Kidney (tissue), 22 donors: ENCODE measurements at places on chromosomes 7 and 10. TPM values are rescaled to one million over a fixed set of nuclear protein-coding genes. Genes with fewer than 3 reads are reported as not detected.

- no peak for DNase-seq
Observed at GRCh38 chr10:89887406-89887805, 186.0 kb downstream of the KIF20B start.

DNA sequence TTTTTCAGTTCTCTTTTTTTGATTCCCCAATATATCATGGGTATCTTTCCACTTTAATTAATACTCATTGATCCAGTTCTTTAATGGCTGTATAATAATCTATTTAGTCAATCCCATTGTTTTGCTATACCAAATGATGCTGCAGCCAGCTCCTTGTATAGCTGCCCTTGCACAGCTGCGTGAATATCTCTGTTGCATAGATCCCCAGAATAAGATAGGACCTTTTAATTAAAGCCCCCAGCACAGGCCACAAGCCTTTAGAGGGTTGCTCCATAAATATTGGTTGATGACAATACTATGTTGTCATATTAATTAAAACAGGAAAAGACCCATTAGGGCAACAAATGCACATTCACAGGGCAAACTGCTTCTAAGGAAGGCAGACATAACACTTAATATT, 57.9 kb downstream of the BUB3 start:
- no peak for DNase-seq

DNA sequence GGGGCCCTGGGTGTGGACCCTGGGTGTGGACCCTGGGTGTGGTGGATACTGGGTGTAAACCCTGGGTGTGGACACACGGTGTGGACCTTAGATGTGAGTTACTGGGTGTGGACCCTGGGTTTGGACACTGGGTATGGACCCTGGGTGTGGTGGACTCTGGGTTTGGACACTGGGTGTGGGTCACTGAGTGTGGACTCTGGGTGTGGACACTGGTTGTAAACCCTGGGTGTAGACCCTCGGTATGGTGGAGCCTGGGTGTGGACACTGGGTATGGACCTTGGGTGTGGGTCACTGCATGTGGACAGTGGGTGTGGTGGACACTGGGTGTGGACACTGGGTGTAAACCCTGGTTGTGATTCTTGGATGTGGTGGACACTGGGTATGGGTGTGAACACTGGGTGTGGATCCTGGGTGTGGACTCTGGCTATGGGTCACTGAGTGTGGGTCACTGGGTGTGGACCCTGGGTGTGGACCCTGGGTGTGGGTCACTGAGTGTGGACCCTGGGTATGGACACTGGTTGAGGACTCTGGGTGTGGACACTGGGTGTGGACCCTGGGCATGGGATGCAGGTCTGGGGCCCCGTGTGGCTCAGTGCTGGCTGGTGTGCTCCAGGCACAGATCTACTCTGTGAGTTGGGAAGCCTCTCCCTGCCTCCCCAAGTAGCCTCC, 356.2 kb downstream of the GLRX3 start:
- no peak for DNase-seq

DNA sequence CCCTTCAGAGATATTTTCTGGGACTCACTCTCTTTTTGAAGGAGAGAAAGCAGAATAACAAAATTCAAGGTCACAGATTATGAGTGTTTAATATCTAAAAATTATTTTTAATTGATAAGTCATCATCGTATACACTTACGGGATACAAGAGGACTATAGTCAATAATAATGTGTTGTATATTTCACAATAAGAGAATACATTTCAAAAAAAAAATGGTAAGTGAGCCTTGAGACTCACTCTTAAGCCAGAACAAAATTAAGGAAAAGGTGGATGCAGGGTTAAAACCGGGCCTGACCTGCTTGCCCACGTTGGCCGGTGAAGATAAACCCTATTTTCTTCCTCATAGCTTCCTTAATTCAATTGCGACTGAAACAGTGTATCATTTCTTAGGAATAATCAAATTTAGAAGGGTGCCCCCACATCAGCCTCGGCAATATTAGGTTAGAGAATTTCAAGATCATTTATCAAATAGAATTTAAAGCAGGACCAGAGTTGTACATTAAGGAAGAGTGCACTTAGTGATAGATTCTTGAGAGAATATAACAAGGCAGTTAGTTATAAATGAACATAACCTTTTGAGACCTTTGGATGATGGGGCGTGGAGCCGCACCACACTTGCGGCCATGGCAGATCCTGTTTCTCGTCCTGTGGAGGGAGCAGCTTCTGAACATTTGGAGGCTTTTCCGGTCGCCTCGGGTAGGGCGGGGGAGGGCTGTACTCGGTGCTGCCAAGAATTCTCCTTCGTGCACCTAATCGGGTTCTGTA, 321.8 kb downstream of the PAXIP1 start:
- no peak for DNase-seq

DNA sequence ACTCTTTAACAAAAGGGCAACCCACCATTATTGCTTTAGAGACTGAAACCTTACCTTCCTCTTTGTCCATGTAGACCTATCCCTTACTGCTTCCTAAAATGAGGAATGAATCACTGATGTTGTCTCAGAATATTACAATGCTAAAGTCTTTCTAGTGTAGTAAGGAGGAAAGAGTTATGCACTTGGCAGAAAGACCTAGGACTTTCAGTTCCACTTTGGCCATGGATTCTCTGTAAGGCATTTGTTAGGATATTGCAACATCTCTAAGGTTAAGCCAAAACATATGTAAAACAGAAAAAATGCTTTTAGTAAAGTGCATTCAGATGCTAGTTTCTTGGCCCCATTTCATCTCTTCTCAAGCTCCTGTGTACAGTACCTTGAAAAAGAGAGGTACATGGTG, 230.9 kb downstream of the PARD3 start:
- no peak for DNase-seq

DNA sequence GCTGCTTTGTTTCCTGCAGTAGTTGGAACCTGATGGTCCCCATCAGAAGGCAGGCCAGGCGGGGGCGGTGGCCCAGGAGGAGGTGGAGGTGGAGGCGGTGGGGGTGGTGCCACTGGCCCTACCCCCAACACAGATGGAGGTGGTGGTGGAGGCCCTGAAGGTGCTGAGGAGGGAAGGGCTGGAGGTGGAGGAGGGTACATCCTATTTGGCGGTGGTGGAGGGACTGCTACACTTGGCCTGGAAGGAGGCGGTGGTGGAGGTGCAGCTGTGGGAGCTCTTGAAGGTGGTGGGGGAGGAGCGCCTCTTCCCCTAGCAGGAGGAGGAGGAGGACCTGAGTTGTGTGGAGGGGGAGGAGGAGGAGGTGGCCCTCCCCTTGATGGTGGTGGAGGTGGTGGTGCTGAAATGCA, 36.8 kb downstream of the LMOD2 start:
- DNase-seq = no peak

- DNase-seq = no peak
Observed at GRCh38 chr10:104778371-104778770, 137.3 kb downstream of the SORCS3 start.

DNA sequence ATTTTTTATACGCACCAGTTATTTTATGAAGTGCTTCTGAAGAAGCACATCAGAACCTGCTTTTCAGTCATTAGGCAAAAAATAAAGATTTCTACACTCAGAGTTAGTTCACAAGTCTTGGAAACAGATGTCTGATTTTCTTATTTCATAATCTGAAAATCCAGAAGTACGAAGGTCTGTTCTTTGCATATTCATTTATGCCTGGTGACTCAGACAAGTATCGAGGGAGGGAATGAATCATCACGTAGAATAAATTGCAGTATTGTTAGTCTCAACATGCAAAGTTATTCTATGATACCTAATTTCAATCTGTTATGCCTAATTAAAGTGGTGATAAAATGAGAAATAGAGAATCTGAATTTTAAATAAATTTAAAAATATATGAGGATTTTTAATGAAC, 113.6 kb upstream of the SEM1 start:
- DNase-seq = no peak

GRCh38 chr10:100254191-100254590, 13.2 kb downstream of the CWF19L1 start:
- DNase-seq = no peak

- DNase-seq = no peak
Observed at GRCh38 chr7:46058086-46058823, 137.2 kb upstream of the IGFBP3 start.

- DNase-seq = no peak
Observed at GRCh38 chr7:89104748-89105685, 309.5 kb upstream of the TEX47 start.

- no peak for DNase-seq
Observed at GRCh38 chr7:130697820-130698219, 11.5 kb upstream of the TSGA13 start.

DNA sequence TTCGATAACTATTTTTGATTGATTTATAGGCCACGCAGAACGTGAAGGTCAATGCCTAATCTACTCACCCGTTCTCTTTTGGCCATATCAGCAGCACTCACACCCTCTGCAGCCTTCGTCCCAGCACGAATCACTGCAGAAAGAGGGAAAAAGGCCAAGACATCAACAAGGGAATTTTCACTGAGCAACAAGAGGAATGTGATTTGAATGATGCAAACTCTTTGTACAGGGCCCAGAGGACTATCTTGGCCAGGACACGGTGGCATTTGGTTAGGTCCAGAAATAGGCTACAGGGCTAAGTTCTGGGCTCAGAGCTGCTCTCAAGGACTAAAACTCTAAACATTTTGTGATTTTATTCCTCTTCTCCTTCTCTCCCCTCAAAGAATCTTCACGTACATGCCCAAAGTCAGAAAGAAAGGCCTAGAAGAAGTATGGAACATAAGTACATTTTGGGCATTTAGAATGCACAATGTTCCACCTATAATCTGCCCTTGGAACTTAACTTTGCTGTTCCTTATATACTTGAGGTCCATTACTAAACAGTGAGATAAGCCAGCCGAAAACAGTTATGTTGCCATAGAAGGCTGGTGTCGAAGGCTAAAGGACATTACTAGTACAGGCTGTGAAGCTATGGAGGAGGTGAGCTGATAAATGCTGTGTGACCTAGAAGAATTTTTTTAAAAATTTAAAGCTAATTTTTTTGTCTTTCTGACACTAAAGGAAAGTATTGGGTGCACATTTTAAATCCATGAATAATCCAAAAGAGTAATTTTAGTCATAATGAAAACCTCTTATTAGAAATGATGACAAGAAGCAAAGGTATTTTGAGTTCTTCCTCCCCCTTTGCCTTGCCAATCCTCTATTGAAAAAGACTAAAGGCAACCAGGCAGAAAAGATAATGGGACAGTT, 20.0 kb downstream of the RBM28 start:
- DNase-seq = no peak

GRCh38 chr7:45253368-45253767, 95.8 kb downstream of the RAMP3 start:
- DNase-seq = no peak

DNA sequence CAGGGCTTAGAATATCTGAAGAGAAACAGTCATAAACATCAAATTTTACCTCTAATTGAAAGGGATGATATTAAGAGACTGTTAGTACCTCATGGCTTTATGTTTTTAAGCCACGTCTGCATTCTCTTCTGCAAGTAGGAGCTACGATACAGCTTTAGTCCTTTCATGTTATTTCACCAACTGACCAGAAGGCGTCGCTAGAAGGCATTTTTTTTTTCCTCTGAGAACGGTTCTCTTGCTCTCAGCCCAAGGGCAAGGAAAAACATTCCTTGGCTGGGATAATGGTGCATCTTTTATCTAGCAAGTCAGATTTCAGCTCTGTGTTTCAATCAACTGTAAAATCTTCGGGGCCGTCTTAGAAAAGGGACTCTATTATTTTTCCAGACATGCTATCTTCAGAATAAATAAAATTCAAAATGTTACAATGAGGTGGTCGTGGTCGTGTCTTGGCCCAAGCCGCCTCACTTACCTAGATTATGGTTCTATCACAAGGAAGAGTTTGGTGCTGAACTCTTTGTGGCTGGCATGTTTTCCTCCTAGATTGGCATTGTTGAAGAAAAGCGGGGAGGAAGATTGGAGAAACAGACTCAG, 41.6 kb upstream of the LYZL2 start:
- DNase-seq = no peak

DNA sequence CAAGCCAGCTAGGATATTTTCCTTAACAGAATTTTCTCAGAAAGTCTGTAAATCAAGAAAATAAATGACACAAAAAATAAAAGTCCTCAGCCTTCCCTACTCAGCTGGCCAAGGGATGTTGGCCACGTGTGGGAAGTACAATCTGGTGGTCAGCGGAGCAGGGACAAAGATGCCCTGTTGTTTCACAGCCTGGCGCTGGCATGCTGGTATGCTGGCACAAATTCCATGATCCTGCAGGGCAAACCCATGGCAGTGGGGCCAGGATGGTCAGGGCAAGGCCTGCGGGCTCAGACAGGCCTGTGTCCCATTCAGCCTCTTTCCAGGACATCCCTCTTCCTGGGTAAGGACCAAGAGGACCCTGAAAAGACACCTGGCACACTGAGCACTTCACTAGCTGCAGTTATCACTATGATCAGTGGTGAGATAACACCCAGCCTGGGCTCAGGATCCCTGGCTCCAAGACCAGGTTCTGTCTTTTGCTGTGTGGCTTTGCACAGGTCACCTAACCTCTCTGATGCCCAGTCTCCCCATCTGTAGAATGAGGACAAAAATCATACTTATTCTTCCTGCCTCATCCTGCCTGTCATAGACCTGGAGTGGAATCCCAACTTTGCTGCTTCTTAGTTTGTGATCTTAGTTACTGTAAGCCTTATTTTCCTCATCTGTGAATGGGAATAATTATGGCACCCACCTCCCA, 10.8 kb upstream of the HSPA12A start:
- no peak for DNase-seq

DNA sequence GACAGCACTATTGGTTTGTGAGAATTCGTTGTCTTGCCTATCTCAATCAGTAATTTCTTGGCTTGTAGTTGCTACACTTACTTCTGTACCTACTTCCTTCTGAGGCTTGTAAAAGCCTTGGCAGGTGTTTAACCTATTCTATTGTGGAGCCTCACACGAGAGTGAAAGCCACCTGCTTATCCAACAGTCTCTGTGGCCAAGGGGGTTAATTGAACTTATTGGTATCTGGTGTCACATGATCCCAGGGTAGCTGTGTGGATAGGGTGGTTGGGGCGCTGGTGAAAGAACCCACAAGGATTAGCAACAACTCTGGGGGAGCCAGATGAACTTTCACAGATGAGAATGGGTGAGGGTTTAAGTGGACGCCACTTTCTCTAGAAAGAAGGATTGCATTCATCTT, 13.9 kb upstream of the ATP6V0E2 start:
- no peak for DNase-seq

DNA sequence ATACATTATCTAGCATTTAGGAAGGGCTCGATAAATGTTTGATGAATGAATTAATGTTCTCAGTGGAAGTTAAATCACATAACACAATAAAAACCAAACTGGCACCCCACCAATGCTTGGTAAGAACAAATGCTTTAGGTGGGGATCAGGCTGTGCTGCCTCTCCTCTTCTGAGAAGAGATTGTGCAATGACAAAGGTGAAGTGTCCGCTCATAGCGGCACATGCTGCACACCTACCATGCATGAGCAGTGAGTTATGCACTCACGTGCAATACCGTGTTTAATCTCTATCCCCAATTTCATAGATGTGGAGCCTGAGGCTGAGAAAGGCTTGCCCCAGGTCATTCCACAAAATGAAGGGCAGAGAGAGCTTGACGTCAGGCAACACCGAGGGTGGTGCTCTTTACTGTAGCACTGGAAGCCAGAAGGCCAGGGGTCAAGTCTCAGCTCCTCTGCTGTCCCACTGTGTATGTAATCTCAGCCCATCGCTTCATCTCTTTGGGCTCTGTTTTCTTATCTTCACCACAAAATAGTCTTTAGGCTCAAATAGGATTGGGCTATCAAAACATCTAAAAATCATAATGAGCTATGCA, 72.9 kb upstream of the EFCAB10 start:
- no peak for DNase-seq

GRCh38 chr10:130781206-130781605, 530.3 kb downstream of the TCERG1L start:
- DNase-seq = no peak

The INMT gene
- total RNA-seq = 44.8 TPM

The GARIN1A gene
- total RNA-seq = 2.5 TPM

The DEPP1 gene
- total RNA-seq = 146 TPM

The CUTC gene
- total RNA-seq = 16.5 TPM

The UPK3BL2 gene
- total RNA-seq = 21.6 TPM

The MMD2 gene
- total RNA-seq = not detected

The SLC13A4 gene
- not detected for total RNA-seq
